A172 (cell line): ENCODE measurements at places on chromosomes 12 and 14. TPM values are rescaled to one million over a fixed set of nuclear protein-coding genes. Genes with fewer than 3 reads are reported as not detected.

GRCh38 chr14:71533390-71533789, 398.8 kb upstream of the RGS6 start:
- no peak for DNase-seq

- DNase-seq = no peak
Observed at GRCh38 chr12:54003625-54004024, 3.7 kb downstream of the HOXC9 start.

GRCh38 chr14:105856676-105857219, 330.4 kb downstream of the TMEM121 start:
- DNase-seq = no peak

DNA sequence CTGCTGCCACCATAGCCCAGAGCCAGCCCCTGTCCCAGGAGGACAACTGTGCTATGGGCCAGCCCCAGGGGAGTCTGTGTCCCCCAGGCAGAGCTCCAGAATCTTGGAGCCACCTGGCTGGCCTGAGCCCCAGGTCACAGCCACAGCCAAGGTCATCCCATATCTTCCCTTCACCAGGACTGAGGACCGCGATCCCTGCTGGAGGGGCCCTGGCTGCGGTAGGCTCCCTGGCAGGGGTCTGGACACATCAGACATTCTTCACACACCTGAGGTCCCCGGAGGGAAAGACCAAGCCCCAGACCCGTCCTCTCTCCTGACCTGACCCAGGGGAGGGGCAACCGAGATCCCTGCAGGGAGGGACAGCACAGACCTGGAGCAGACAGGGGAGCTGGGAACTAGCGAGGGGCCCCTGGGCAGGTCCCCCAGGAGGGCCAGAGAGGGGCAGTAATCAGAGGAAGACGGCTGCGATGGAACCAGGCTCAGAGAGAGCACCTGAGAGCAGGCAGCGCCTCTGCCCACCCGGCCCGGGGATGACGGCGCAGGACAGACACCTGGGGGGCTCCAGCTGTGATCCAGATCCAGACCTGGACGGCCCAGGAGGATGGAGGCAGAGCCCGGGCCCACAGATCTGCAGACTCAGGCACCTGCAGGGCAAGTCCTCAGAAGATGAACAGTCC, 103.2 kb upstream of the EIF5 start:
- no peak for DNase-seq

GRCh38 chr12:104519190-104520019, 62.7 kb downstream of the CHST11 start:
- DNase-seq = no peak

- no peak for DNase-seq
Observed at GRCh38 chr12:131688845-131689154, 22.1 kb upstream of the SFSWAP start.

- no peak for DNase-seq
Observed at GRCh38 chr12:3995306-3995705, 122.1 kb upstream of the PARP11 start.

DNA sequence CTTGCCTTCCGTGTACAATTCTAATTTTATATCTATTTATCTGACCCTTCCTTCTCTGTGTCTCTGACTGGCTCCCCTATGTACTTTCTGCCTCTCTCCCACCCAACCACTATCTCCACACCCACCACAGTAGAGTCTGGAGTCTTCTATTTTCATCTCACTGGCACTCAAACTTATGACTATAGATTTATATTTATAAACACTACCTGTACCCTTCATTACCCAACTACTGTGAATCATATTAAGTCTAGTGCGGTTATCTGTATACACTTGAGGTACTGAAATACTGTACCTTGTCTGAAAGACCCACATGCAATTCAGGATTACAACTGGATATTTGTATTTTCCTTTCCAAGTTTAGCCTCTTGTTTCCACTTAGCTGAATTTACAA, 36.1 kb downstream of the ATP2B1 start:
- DNase-seq = no peak

The IGFBP6 gene
- total RNA-seq = 104 and 147 TPM in 2 replicates

The GPD1 gene
- total RNA-seq = 0.29 and 3.8 TPM in 2 replicates

The ITPR2 gene
- total RNA-seq = 6.4 and 6.5 TPM in 2 replicates

The AQP2 gene
- total RNA-seq = not detected in 2 replicates

The ENTPD5 gene
- 4.7 and 4.8 TPM in 2 replicates for total RNA-seq

The CMKLR1 gene
- total RNA-seq = not detected in 2 replicates

The MYO1H gene
- total RNA-seq = not detected in 2 replicates

The TPH2 gene
- not detected in 2 replicates for total RNA-seq

The ENDOU gene
- total RNA-seq = not detected in 2 replicates

The NAV3 gene
- total RNA-seq = 38.6 and 52.0 TPM in 2 replicates

The DIO3 gene
- total RNA-seq = not detected in 2 replicates

The BEST3 gene
- total RNA-seq = 0.31 and 1.3 TPM in 2 replicates

The FAM90A1 gene
- not detected in 2 replicates for total RNA-seq
